ENCODE measurements at places on chromosomes 16 and 17.
A peak's percentile ranks its signal among the peaks of the same experiment; 100 is the strongest.

GRCh38 chr17:81493198-81494038, 19.2 kb downstream of the ACTG1 start:
- DNase-seq: no peak

DNA sequence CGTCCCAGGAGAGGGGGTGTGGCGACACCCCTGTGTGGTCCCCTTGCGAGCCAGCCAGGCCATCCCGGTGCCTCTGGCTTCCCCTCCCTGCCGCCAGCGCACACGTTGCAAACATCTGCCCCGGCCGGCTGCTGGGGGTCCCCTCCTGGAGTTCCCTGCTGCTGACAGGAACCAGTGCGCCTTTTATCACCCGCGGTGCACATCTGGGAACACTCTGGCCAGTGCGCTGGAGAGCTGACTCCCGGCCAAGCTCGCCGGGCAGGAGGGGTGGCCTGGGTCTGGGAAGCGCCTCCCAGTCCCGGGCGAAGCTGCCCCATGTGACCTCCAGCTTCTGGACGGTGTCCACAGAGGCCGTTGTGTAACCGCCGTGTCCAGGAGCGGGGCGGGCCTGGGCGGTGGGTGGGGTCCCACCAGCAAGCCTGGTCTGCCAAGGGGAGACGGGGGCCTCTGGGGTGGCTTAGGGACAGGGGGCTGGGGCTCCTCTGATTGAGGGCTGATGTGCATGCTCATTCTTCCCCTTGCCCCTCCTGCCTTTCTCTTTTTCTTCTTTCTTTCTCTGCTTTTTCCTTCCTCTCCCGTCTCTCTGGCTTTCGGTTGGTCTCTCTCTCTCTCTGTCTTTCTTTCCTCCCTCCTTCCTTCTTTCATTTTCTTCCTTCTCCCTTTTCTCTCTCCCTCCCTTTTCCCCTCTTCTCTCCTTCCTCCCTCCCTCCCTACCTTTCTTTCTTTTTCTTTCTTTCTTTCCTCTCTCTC, 25.2 kb upstream of the CIBAR2 start:
- DNase-seq: peak; percentile 85

DNA sequence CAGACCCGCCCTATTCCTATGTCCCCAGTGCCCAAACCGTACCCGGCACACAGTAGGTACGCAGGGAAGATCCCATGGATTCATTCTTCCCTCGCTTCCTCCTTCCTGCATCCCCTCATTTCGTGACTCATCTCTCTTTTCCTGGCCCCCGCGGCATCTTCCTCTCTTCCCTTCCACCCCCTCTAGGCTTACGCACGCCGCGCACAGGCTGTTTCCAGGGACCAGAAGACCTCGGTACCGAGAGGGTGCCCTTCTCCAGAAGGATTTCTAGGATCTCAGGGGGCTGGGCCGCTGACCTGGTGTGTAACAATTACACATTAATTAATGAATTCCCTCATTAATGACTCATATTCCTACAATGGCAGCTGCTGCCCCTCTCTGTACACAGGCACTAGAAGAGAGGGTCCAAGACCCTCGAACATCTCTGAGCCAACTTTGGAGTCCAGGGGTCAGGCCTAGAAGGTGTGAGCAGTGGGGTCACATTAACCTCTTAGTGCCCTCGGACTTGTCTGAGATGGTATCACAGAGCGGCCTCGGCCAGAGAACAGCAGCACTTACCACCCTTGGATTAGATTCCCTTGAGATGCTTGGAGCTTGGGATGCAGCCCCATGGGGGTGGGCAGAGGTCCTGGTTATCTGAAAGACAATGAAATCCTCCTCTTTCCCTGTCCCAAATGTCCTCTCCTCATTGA, 16.8 kb upstream of the PLLP start:
- DNase-seq: no peak

- peak; percentile 11 for DNase-seq
Measured at GRCh38 chr17:48375356-48375755, 54.7 kb downstream of the SKAP1 start.

GRCh38 chr16:12343913-12344312, 367.4 kb downstream of the SNX29 start:
- no peak for DNase-seq
